Thymus (tissue), 14 donors: ENCODE measurements at places on chromosomes 3 and 15. TPM values are rescaled to one million over a fixed set of nuclear protein-coding genes. Genes with fewer than 3 reads are reported as not detected.

The PRICKLE2 gene
- 1.0 TPM for total RNA-seq

The LRRIQ4 gene
- total RNA-seq: 0.05 TPM

The RBP2 gene
- total RNA-seq: 0.09 TPM

The SV2B gene
- 3.2 TPM for total RNA-seq

The IL16 gene
- 71.6 TPM for total RNA-seq

- peak; percentile 11 for DNase-seq
These were observed 30.7 kb upstream of the WDR49 start for GRCh38 chr3:167684388-167684993.

DNA sequence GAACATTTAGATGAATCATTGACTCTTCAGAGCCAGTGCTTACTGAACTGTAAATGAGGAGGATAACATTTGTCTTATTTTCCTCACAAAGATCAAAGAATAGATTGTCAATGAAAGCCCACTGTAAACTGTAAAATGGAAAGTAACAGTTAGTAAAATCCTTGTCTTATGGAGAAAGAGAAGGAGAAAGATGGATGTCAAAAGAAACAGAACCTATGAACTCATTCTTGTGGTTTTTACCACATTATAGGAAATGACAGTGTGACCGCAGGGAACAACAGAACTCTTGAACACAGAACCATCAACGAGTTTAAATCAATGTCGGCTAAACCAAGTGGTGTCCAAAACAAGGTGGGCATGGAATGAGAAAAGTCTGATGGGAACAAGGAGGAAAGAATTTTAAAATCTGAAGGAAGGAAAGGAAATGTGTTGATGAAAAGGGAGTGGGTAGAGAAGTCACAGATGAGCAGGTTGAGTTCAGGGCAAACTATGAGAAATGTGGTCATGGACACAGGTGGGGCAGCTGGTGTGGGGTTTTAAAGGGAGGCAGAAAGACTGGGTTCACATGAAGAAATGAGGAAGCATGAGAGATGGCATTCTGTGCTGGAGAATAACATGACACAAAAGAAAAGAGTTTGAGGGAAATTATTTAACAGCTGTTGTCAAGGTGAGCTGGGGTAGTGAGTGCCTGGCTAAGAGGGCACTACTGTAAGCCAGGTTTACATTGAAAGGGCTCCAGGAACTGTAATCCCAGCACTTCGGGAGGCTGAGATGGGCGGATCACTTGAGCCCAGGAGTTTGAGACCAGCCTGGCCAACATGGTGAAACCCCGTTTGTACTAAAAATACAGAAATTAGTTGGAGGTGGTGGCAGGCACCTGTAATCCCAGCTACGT is 42.4 kb upstream of the ETV5 start:
- DNase-seq: no peak

DNA sequence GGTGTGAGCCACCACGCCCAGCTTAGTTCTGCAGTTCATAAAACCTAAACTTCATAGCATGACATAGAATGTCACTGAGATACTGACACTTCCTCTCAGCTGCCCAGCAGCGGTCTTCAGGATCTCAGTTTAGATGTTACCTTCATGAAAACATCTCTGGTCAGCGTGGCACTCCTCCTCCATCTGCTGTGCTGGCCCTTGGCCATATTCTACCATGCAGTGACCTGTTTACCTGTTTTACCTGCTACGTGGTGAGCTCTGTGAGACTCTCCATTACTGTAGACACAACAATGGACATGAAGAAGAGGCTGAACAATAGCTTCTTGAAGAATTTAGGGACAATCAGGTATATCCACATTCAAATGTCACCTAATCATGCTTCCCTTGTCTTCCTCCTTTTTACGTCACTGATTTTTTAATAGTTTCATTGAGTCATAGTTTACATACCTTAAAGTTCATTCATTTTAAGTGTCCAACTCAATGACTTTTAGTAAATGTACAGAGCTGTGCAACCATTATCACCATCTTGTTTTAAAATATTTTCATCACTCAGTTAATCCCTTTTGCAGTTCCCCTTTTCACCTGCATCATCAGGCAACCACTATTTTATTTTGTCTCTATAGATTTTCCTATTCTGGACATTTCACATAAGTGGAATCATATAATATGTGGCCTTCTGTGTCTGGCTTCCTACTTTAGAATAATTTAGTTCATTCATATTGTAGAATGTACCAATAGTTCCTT is 32.2 kb upstream of the PTPN23 start:
- DNase-seq: no peak

GRCh38 chr3:172751175-172751704 is 714 bp downstream of the ECT2 start:
- no peak for DNase-seq

- DNase-seq: no peak
These were observed 18.2 kb downstream of the ABTB1 start for GRCh38 chr3:127690823-127691452.

DNA sequence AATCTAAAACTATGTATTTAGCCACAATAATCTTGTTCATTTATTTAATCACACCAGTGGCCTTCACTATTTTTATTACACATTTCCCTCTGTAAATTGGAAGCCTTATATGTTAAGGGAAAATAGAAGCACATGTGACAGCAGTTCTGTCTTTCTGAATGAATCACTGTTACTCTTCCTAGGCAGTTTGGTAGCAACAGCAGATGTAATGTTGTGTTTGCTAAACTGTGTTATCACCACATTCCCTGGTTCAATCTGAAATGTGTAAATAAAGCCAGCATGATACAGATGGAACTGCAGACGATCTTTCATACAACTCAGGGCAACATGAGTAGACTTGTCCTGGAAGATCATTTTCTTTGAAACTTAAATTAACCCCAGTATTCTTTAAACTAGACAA is 220.1 kb downstream of the MCTP2 start:
- DNase-seq: no peak

GRCh38 chr15:51751697-51752683 is 593 bp downstream of the TMOD2 start:
- no peak for DNase-seq

DNA sequence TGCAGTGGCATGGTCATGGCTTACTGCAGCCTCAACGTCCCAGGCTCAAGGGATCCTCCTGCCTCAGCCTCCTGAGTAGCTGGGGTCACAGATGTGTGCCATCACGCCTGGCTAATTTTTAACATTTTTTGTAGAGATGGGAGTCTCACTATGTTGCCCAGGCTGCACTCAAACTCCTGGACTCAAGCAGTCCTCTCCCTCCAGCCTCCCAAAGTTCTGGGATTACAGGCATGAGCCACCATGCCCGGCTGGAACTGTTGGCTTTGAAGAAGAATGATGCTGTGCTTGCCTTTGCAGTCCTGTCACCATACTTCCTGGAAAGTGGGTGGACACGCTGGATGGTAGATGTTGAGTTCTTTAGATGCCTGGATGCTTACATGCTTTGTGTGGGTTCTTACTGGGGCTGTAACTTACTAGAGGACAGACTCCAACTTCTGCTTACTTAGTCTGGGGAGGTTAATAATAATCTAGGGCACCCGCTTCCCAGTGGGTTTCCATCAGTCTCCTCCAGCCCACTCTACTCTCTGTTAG is 36.7 kb downstream of the IGF1R start:
- DNase-seq: no peak

GRCh38 chr3:69085168-69085832 is 563 bp downstream of the ARL6IP5 start:
- DNase-seq: no peak

- no peak for DNase-seq
These were observed 187.1 kb upstream of the LPP start for GRCh38 chr3:187966636-187967406.

- DNase-seq: no peak
These were observed 127.4 kb downstream of the WDR76 start for GRCh38 chr15:43954181-43954621.

DNA sequence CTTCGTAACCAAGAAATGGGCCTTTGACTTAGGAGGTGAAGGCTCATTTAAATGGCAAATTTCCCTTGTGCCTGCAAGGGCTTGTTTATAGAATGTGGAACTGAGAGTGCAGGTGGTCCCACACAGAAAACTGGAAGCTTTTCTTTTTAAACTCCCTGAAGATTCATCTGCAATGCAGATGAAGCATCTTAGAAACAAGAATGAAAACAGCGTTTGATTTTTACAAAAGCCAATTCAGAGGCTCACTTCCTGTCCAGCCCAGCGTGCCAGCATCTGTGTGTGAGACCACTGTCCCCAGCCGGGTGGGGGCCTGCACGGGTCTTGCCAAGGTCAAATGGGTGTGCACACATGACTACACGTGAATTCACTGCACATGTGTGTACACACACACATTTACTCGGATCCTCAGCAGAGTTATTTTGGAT is 94.7 kb downstream of the LINGO1 start:
- no peak for DNase-seq

DNA sequence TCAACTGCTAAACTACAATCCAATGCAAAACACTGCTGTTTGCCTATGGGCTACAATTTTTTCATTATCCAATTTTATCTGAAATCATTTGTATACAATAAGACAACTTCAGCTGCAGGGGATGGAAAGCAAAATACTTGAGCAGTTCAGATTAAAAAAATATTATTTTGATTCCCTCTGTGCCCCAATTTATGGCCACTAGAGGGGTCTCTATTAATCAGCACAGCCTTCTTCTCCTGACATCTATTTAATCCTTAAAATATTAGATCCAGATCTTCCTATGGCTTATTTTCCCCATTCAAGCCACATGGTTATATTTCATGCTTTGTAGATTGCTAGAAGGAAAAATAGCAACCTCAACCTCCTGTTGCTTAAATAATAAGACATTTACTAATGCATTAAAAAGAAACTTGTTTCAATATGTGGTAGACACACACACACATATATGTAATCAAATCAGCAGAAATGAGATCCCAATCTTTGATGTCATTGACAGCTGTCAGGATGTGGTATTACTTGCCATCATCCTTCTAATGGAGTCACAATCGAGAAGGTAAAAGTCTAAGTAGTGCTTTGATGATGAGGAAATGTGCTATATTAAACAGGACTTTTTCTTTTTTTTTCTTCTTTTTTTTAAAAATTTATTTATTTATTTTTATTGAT is 104.2 kb downstream of the P2RY1 start:
- DNase-seq: no peak

DNA sequence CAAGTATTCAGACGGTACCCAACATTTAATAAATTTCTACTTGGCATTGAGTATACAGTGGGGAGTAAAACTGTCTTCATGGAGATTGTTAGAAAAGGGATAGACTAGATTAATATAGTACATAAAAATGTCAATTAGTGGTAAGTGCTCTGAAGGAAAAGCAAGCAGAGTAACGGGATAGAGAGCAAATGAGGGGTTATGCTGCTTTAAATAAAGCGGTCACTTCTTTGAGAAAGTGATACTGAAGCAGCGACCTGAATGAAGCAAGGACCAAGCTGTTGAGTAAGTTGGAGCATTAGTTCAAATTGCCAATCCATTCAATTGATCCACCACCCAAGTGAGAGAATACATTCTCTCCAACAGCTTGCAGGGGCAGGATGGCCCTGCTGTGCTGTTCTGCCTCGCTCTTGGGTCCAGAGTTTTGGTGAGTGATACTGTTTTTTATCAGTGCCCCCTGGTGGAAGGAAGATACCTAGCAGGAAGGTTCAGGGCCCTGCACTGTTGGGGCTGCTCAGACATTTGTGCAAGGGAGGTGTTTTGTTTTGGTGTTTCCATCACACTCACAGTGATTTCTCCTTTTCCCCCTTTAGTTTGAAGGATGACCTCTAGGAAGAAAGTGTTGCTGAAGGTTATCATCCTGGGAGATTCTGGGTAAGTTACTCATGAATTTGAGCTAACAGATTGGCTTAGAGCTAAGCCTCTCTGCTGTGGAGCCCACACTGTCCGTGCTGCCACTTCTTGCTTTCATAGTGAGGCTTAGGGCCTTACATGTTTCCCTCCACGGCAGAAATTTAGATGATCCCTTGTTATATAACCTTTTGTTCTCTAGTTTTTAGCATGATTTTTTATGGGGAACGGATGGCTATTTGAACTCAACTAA is 69.0 kb downstream of the RAB7A start:
- peak; percentile 66 for DNase-seq
